ENCODE measurements at places on chromosomes 7 and 10.

DNA sequence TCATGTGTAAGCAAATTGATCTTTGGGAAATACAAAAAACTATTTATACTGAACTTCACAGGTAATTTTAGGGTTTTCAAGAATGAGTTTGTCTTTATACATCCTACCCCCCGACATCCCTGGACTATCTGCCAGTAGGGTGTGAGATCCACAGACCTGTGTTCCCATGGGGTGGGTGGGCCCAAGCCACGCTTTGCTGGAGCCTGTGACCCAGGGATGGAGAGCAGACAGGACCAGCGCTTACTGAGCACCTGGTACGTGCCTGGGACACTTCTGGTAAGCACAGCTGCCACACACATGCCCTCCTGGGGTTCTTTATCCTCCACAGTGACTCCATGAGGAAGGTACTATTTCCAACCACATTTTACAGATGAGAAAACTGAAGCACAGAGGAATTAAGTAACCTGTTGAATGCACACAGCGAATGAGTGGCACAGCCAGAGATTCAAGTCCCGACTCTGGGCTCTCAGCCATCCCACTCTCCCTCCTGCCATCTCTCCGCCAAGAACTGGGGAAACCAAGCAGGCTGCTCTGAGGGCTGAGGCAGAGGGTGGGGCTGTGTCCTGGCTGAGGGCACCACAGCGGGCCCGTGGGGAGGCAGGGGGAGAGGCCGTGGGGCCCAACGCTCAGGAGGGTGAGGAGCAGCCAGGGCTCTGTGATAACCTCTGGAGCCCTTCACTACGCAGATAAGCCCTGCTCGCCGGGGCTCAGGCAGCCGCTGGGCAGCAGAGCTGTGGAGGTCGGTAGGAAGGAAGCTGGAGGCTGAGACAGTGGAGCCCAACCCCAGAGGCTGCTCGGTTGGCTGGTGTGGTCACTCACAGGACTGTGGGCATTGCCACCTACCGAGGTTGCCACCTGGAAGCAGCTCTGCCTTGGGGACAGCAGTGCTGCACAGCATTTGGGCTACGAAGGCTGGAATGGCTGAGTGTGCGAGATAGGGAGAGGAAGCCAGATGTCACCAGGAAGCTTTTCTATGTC, 124.2 kb downstream of the ARHGAP22 start:
- DNase-seq: no peak

DNA sequence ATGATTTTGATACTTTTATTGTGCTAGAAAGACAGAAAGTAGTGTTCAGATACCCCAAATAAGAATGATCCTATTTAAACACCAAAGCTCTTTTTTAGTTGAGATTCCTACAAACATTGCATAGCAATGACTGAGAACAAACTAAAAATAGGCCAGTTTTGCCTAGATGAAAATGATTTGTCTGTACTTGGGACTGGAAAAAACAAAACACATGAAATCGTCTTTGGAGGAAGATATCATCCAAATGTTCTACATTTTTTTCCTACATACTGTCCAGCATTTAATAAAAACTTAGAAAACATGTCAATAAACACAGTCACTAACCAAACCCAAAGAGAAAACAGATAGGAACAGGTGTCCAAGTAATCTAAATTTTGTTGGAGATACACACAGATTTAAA, 111.6 kb upstream of the MEOX2 start:
- DNase-seq: no peak

GRCh38 chr10:132580143-132580542, 42.6 kb downstream of the INPP5A start:
- DNase-seq: no peak

- no peak for DNase-seq
These were observed 435.5 kb downstream of the TCERG1L start for GRCh38 chr10:130875897-130876472.

GRCh38 chr7:18515067-18515466, 19.5 kb downstream of the HDAC9 start:
- DNase-seq: peak; percentile 80

DNA sequence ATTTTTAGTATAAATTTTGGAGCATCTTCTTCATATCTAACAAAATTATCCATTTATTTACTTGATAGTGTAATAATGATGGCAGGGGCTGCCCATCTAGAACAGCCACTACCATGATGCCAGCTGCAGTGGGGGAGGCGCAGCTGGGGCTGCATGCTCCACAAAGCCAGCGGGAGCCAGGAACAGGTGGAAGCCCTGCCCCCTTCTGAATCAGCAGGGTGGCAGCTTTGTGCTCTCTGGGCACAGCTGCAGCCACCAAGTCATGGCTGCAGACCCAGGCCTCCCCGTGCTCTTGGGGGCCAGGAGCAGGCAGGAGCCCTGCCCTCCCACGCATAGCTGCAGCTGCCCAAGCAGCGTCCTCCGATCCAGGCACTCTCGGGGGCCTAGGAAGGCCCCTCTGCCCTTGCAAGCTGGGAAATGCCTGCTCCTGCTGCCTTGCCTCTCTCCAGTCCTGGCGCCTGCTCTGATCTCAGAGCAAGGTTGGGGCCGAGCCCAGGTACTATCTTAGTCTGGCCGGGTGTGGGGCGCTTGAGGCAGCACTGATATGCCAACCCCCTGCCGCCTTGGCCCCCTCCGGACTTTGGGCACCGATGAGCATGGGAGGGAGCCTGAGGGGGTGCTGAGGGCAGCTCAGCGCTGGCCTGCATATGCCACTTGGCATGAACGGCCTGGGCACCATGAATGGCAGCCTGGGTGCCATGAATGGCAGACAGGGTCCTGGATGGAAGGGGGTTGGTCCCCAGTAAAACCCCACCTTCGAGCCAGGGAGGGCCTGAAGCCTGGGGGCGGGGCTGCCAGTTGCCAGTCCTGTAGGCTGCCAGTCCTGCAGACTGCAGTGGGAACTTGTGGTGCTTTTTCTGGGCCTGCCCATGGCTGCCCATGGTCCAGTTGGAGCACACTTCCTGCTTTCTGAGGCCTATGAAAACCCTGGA, 1110.8 kb upstream of the POT1 start:
- DNase-seq: no peak

- DNase-seq: peak; percentile 11
These were observed 186.1 kb upstream of the SLC26A5 start for GRCh38 chr7:103632005-103632639.

DNA sequence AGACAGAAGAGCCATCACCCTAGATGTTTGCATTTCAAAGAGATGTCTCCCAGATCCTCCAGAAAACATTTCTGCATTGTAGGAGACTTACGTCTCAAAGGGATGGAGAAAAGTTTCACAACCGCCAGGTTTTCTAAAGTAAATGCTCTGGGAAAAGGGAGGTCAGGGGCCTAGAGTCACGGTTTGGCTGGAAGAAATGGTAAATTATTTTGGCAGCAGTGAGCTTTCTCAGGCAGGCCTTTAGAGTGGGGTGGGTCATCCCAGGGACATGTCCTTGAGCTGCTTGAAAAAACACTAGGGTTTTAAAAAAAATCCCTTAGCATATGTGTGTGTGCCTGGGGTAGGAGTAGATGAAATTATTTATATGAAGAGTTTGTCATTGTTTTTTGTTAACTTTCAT, 728.8 kb downstream of the TYW1 start:
- no peak for DNase-seq
